ENCODE measurements at places on chromosomes 4 and X. TPM values are rescaled to one million over a fixed set of nuclear protein-coding genes. Genes with fewer than 3 reads are reported as not detected.

GRCh38 chrX:139192386-139192961 lies 338.1 kb upstream of the F9 start:
- H3K4me3 ChIP-seq, result peak overlapping the region; percentile 58
- no peaks in the 10 kb centered on the region for H3K27me3 ChIP-seq
- DNase-seq, result no peak
- no peak overlapping the region for H3K27ac ChIP-seq
- peaks cover 7% of the 10 kb centered on the region for H3K4me1 ChIP-seq

DNA sequence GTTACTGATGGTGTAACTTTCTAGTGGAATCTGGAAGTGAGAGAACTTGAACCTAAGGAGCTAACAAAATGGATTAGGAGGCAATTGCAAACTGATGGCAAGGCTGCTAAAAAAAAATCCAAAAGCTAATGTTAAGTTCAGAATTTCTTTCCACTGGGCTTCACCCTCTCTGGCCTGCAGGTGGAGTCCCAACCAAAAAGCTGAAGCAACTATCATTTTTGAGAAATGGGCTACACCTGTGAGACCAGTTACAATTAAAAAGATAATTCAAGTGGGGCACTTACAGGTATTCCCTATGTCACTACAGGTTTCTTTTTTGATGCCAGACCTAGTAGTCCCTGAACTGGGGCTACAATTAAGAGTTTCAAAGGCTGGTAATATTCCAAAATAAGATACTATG lies 142.1 kb upstream of the FTHL17 start:
- DNase-seq, result peak; percentile 57
- no peak overlapping the region for H3K27ac ChIP-seq
- no peak overlapping the region for H3K4me3 ChIP-seq
- no peaks in the 10 kb centered on the region for H3K4me1 ChIP-seq

- DNase-seq, result no peak
- H3K27ac ChIP-seq, result no peak overlapping the region
- no peak overlapping the region for H3K4me3 ChIP-seq
- no peaks in the 10 kb centered on the region for H3K4me1 ChIP-seq
- no peaks in the 10 kb centered on the region for H3K36me3 ChIP-seq
- H3K27me3 ChIP-seq, result peaks cover 6% of the 10 kb centered on the region
Measured at GRCh38 chr4:154604696-154605200, 7.7 kb downstream of the FGG start.

DNA sequence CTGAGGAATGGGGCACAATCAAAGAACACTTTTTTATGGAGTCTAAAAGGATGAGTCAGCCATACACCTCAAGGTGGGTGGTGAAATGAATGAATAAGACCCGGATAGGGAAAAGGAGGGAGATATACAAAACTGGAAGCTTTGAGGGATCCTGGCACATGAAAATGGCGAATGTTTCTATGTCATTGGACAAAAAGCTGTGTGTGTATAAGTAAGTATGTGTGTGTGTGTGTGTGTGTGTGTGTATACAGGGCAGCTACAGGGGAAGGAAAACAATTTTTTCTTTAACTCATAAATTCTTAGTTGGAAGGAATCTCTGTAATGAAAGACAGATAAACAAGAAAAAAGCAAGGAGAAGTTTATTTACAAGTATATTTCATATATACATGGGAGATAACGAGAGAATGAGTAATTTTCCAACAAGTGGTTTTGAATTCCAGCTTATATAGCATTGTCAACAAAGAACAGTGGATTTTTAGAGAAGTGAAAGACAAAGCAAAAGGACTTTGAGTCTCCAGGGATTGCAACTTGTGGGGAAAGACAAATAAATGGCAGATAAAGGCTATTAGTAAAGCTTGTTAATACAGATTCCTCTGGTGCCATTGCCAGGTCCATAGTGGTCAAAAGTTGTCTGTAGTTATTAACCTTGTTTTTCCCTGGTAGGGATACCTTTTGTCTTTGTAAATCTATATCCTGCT lies 99.7 kb downstream of the MMRN1 start:
- DNase-seq, result no peak
- no peaks in the 10 kb centered on the region for H3K27me3 ChIP-seq
- no peak overlapping the region for H3K27ac ChIP-seq
- H3K4me1 ChIP-seq, result peaks cover 29% of the 10 kb centered on the region

DNA sequence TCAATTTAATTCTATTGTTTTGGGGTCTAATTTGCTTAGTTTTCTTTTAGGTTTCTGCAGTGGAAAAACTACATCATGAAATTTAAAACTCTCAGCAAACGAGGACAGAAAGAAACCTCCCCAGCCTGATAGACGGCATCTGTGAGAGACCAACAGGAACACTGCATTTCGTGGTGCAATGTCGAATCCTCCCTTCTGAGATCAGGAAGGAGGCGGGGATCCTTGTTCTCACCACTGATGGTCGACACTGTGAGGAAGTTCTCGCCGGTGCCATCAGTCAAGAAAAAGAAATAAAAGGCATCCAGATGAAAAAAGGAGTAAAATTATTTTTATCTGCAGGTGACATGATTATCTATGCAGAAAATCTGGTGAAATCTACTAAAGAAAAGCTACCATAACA lies 16.5 kb downstream of the GAK start:
- DNase-seq, result peak; percentile 61
- no peak overlapping the region for H3K27ac ChIP-seq
- H3K4me3 ChIP-seq, result no peak overlapping the region
- H3K27me3 ChIP-seq, result no peaks in the 10 kb centered on the region

DNA sequence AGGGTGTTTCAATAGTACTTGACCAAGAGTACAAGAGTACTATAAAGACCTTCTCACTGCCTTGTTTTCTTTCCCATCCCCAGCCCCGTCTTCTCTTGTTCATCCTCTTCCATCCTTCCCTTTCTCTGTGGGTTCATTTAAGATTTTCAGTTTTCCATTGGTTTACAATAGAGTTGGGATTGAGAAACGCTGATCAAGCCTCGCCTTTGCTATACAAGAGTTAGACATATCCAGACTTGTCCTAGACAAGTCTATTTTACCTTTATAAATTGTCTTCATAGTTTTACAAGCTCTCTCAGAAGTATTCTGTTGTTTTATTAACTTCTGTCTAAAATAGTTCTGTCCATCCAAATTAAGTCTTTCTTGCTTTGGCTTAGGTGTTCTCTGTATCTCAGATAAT lies 29.6 kb upstream of the SCML1 start:
- H3K4me3 ChIP-seq, result no peak overlapping the region

- H3K4me1 ChIP-seq, result no peaks in the 10 kb centered on the region
- peaks cover 27% of the 10 kb centered on the region for H3K36me3 ChIP-seq
- H3K27ac ChIP-seq, result no peak overlapping the region
- H3K4me3 ChIP-seq, result no peak overlapping the region
- no peaks in the 10 kb centered on the region for H3K27me3 ChIP-seq
- DNase-seq, result peak; percentile 88
Measured at GRCh38 chrX:103423955-103424638, 47.8 kb downstream of the BEX3 start.

Gene ARHGAP4
- 46.2 TPM for total RNA-seq

Gene ENPEP
- 9.4 TPM for total RNA-seq

Gene AADAT
- 42.3 TPM for total RNA-seq

Gene PORCN
- 38.7 TPM for total RNA-seq

Data from endodermal cell (in vitro differentiated cells).